Upper lobe of right lung (tissue), 1 donor: ENCODE measurements at places on chromosomes 12 and 14. TPM values are rescaled to one million over a fixed set of nuclear protein-coding genes. Genes with fewer than 3 reads are reported as not detected.

Gene E2F7
- total RNA-seq, result 0.29 TPM

Gene PTCSC3
- total RNA-seq, result 2.8 TPM

DNA sequence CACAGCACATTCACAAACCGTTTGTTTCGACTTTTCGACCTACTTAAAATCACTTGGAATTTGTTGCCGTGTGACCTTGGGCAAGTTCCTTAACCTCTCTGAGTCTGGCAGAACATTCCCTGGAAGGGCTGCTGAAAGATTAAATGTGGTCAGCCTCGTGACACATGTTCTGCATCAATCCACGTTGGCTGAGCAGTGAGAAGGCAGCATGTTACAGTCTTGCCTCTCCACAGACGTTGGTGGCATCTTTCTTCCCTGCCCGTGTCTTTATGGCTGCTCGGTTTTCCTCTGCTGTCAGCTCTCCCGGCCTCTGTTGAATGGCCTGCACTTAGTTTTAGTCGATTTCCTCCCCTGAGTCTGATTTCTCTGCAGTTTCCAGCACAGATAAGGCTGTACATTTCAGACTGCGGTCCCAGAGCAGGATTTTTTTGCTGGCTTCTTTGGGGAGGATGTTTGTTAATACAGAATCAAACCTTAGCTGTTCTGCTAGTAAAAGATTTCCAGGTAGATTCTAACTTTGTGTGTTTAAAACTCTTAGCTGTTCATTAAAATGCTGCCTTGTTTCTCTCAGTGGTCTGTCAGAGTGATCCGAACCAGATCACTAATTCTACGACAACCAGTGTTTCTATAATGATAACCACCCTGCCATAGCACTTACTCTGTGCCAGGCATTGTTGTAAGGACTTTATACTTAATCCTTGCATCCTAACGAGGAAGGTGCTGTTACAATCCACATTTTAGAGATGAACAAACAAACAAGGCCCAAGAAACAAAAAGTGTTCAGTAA is 217.1 kb downstream of the CHST11 start:
- no peak overlapping the region for H3K4me3 ChIP-seq
- no peaks in the 10 kb centered on the region for H3K36me3 ChIP-seq
- peaks cover 51% of the 10 kb centered on the region for H3K4me1 ChIP-seq
- H3K27me3 ChIP-seq, result no peaks in the 10 kb centered on the region
- DNase-seq, result no peak

Gene PLEKHG7
- not detected for total RNA-seq

DNA sequence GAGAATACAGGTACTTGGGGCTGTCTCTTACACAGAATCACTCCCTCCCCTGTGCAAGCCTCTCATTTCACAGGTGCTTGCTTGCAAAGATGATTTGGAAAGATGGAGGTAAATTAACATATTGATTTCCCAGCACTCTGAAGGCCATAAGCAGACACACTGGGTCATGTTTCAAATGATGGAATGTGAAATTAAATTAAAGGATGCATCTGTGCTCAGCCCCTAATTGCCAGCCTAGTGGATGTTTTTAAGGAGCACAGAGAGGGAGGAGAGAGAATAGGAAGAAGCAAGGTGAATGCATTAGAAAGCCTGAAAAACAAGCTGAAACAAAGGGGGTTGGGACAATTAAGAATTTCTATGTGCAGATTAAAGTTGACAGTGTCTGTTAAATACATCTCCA is 96.1 kb upstream of the GRIP1 start:
- DNase-seq, result no peak
- no peak overlapping the region for H3K27ac ChIP-seq
- H3K4me3 ChIP-seq, result no peak overlapping the region
- no peaks in the 10 kb centered on the region for H3K36me3 ChIP-seq

Gene MYH7
- 0.12 TPM for total RNA-seq

DNA sequence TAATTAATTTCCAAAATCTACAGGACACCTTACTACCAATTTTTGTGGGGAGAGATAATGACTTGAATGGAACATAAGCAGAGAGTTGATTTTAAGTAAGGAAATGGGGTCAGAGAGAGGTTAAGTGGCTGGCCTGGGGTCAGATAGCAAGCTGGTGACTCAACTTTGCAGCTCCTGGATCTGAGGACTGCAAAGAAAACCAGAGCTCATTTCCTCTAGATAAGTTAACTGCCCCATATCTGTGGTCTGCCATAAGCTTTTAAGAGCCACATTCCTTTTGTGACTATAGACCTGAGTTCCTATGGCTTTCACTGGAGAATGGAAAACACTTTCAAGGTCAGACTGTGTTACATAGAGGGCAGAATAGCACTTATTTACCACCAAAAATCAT is 201.2 kb upstream of the PRICKLE1 start:
- no peaks in the 10 kb centered on the region for H3K36me3 ChIP-seq
- H3K4me3 ChIP-seq, result no peak overlapping the region
- no peak for DNase-seq
- H3K27me3 ChIP-seq, result no peaks in the 10 kb centered on the region
- no peak overlapping the region for H3K27ac ChIP-seq

Gene TSPAN19
- total RNA-seq, result not detected
